ENCODE measurements at places on chromosomes 3 and 15. TPM values are rescaled to one million over a fixed set of nuclear protein-coding genes. Genes with fewer than 3 reads are reported as not detected.

The SPATA12 gene
- total RNA-seq: not detected

The MYD88 gene
- total RNA-seq: 34.2 TPM

The TRPC1 gene
- total RNA-seq: 13.7 TPM

The CPNE9 gene
- total RNA-seq: not detected

The CELSR3 gene
- 3.4 TPM for total RNA-seq
